ENCODE measurements at places on chromosomes 5 and 9. TPM values are rescaled to one million over a fixed set of nuclear protein-coding genes. Genes with fewer than 3 reads are reported as not detected.

DNA sequence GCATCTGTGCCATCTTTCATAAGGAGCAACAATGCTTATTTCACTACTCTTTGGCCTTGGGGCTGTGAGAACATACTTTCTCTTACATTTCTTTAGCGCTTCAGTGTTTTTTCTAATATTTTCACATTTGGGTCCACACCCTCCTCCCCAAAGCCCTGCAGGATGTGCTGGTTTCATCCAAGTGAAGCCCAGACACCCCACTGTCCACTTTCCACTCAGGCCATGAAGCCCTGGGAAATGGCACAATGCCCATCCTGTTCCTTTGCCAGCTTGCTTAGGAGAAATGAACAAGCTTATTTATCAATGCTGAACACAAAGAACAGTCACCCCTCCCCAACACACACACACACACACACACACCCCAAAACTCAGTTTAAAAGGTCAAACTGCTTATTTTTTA, 17.3 kb upstream of the TMOD1 start:
- H3K4me1 ChIP-seq: no peaks in the 10 kb centered on the region
- H3K27ac ChIP-seq: no peak overlapping the region
- H3K4me3 ChIP-seq: no peak overlapping the region
- no peaks in the 10 kb centered on the region for H3K36me3 ChIP-seq
- H3K27me3 ChIP-seq: no peaks in the 10 kb centered on the region
- no peak for DNase-seq

DNA sequence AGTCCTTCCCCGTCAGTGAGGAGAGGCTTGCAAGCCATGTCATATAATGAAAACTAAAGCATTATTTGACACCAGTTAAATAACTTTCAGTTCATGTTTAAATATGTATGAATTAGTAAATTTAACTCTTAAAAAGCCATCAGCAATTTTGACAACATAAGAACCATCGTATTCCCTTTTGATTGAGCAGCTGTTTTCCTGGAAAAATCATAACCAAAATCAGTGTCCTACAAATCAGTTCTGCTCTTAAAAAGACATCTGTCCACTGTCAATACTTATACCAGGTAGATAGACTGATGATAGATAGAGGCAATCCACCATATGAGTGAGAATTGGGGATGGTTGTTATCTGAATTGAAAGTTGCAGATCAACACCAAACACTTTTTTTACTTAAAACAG, 2.3 kb downstream of the DIRAS2 start:
- H3K36me3 ChIP-seq: no peaks in the 10 kb centered on the region
- no peaks in the 10 kb centered on the region for H3K27me3 ChIP-seq
- no peak for DNase-seq
- H3K27ac ChIP-seq: no peak overlapping the region

GRCh38 chr5:159782197-159782994, 133.9 kb upstream of the ADRA1B start:
- DNase-seq: no peak
- no peaks in the 10 kb centered on the region for H3K36me3 ChIP-seq
- no peaks in the 10 kb centered on the region for H3K27me3 ChIP-seq
- no peak overlapping the region for H3K4me3 ChIP-seq
- H3K27ac ChIP-seq: no peak overlapping the region

GRCh38 chr5:141960018-141960417, 2.0 kb upstream of the PCDH12 start:
- H3K27ac ChIP-seq: no peak overlapping the region
- H3K27me3 ChIP-seq: no peaks in the 10 kb centered on the region
- no peaks in the 10 kb centered on the region for H3K4me1 ChIP-seq
- H3K36me3 ChIP-seq: no peaks in the 10 kb centered on the region
- no peak overlapping the region for H3K4me3 ChIP-seq
- no peak for DNase-seq

Gene FCN2
- total RNA-seq: 2.4 TPM

- no peak overlapping the region for H3K4me3 ChIP-seq
- H3K27ac ChIP-seq: no peak overlapping the region
- no peak for DNase-seq
- H3K36me3 ChIP-seq: no peaks in the 10 kb centered on the region
- no peaks in the 10 kb centered on the region for H3K27me3 ChIP-seq
Measured at GRCh38 chr5:113242481-113243348, 192.1 kb downstream of the TSSK1B start.

DNA sequence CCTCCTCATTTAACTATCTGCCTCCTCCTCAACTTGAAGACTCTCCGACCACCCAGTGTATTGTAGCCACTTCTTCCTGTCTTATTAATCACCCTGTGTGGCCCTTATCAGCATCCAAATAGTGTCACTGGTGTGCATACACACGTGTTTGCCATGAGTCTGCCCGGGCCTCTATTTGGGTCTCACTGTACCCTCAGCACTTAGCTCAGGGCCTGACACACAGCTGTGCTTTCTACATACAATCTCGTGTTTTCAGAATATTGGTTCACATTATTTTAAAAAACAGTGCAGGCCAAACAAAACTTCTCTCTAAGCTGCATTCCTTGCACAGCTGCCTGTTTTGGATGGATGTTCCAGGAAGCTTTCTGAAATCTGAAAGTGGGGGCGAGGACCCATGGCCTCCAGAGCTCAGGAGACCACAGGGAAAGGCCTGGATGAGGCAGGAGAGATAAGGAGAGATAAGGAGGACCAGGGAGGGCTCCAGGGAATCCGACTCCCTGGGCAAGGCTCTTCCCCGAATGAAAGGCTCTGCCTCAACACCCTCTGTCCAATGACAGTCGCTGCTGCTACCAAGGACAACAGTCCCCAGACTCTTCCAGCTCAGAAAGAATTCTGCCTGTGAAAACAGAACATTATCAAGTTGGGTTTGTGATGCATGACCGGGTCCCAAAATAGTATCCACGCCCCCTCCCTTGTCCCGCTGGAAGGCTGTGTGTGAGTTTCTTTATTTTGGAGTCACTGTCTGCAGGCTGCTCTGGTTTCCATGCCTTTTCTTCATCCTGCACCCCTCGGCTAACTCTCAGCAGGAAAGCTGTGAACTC, 255.6 kb downstream of the NSG2 start:
- H3K4me3 ChIP-seq: no peak overlapping the region
- no peaks in the 10 kb centered on the region for H3K4me1 ChIP-seq
- no peak for DNase-seq

Gene ANGPTL2
- total RNA-seq: 17.3 TPM

GRCh38 chr5:14715481-14715880, 51.0 kb downstream of the OTULIN start:
- H3K27ac ChIP-seq: peak overlapping the region; percentile 88
- H3K4me3 ChIP-seq: no peak overlapping the region

DNA sequence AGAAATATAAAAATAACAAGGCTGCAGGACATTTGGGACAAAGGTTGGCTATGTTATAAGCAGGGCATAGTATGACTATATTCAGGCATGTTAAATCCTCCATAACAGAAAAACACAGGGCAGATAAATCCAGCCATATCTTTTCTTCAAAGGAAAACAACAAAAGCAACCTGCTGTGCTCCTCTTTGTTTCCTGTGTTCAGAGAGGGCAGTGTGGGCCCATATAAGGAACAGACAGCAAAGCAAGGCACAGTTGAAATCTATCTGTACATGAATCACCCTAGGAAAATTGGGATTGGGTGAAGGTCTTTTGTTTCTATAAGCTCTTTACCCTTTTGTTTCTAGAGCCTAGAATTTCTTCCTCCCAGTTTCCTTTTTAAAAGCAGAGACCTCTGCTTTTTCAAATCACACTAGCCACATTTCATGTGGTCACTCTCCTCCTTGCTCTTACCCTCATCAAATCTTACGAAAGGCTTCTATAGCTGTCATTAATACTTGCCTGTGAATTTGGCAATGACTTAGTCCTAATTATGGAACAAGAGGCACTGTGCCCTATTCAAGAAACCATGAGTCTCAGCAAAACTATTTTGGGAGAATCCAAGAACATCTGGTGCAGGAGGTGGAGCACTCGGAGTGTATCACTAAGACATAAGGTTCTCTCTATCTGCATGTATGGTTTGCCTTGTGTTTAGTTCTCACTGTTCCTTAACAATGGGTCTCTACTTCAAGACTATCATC, 1.8 kb downstream of the GZMA start:
- no peak overlapping the region for H3K27ac ChIP-seq
- no peaks in the 10 kb centered on the region for H3K4me1 ChIP-seq
- DNase-seq: no peak

- H3K4me3 ChIP-seq: no peak overlapping the region
- H3K36me3 ChIP-seq: no peaks in the 10 kb centered on the region
- no peak overlapping the region for H3K27ac ChIP-seq
- DNase-seq: no peak
- no peaks in the 10 kb centered on the region for H3K27me3 ChIP-seq
Measured at GRCh38 chr5:82560969-82561368, 282.8 kb upstream of the RPS23 start.

Gene IFNA2
- not detected for total RNA-seq

Gene MYMK
- total RNA-seq: not detected

DNA sequence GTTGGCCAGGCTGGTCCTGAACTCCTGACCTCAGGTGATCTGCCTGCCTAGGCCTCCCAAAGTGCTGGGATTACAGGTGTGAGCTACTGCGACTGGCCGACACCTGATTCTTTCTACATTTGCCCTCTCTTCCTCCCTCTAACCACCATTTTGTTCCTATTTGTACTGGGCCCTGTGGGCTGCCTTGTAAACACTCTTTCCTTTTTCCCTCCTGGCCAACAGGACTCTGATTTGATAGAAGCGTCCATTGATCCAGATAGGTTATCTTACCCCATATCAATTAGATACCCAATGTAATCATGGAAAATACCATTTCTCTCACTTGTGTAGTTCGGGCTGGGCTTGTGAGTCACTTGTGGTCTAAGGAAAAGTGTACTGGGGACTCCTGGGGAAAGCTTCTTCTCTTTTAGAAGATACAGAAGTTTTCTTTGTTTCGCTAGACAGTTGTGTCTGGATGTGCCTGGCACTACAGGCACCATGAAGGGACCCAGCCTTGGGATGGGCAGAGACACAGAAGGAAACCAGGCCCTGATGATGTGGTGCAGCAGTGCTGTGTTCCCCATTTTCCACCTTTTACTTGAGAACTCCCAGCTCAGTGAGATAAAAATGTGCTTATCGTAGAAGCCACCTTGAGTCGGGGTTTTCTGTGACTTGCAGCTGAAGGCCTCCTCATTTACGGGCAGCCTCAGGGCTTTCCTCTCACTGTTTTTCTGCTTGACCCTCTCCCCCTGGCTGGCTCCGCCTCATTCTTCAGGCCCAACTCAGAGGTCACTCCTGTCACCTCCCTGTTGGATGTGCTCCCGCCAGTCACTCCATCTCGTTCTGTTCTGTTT, 32.8 kb upstream of the CPEB4 start:
- DNase-seq: no peak
- H3K27me3 ChIP-seq: no peaks in the 10 kb centered on the region
- no peak overlapping the region for H3K27ac ChIP-seq
- H3K36me3 ChIP-seq: no peaks in the 10 kb centered on the region
- H3K4me3 ChIP-seq: no peak overlapping the region

DNA sequence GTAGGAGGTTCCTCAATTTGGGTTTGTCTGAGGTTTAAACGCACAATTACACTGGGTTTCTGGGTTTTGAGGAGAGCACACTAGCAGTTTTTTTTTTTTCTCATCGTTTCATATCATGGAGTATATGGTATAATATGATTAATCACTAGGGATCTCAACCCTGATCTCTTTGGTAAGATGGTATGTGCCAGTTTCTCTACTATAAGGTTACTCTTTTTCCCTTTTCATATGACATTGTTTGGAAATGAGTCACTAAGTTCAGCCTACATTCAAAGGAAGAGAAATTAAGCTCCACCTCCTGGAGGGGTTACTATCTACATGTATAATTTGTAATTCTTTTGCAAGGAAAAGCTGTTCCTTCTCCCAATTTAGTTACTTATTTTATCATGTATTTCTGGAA, 35.2 kb downstream of the MTRR start:
- H3K4me3 ChIP-seq: no peak overlapping the region
- no peak overlapping the region for H3K27ac ChIP-seq
- H3K4me1 ChIP-seq: no peaks in the 10 kb centered on the region
- H3K27me3 ChIP-seq: no peaks in the 10 kb centered on the region
- peaks cover under 1% of the 10 kb centered on the region for H3K36me3 ChIP-seq
- DNase-seq: no peak

- H3K4me3 ChIP-seq: no peak overlapping the region
- no peak for DNase-seq
- no peaks in the 10 kb centered on the region for H3K27me3 ChIP-seq
- no peak overlapping the region for H3K27ac ChIP-seq
- no peaks in the 10 kb centered on the region for H3K36me3 ChIP-seq
Measured at GRCh38 chr5:116961021-116961420, 386.4 kb upstream of the SEMA6A start.
